ENCODE measurements at places on chromosomes 11 and 22. TPM values are rescaled to one million over a fixed set of nuclear protein-coding genes. Genes with fewer than 3 reads are reported as not detected.

DNA sequence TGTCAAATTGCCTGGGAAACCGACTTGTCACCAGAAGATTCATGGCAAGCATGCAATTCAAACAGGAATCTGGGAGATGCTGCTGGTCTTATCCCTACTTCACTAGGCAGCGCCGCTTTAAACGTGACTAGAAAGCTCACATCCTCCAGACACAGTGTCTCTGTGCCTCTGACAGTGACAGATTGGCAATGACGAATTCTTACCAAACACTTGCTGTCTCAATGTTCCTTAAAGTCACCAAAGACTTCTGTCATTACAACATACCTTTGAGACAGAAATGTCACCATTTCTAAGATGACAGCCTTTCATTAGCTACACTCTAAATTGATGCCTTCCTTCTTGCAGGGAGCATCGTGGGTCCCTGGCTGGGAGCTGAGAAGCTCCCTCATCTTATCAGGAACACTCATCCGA, 197.8 kb downstream of the CWF19L2 start:
- no peaks in the 10 kb centered on the region for H3K4me1 ChIP-seq
- no peak for DNase-seq
- H3K27me3 ChIP-seq = no peaks in the 10 kb centered on the region
- no peak overlapping the region for H3K4me3 ChIP-seq
- H3K36me3 ChIP-seq = no peaks in the 10 kb centered on the region

GRCh38 chr11:131391176-131391575, 20.8 kb downstream of the NTM start:
- DNase-seq = no peak
- H3K4me3 ChIP-seq = no peak overlapping the region
- H3K27me3 ChIP-seq = no peaks in the 10 kb centered on the region
- H3K4me1 ChIP-seq = no peaks in the 10 kb centered on the region
- H3K27ac ChIP-seq = no peak overlapping the region
- H3K36me3 ChIP-seq = no peaks in the 10 kb centered on the region

Gene RNF169
- 7.5 TPM for total RNA-seq

DNA sequence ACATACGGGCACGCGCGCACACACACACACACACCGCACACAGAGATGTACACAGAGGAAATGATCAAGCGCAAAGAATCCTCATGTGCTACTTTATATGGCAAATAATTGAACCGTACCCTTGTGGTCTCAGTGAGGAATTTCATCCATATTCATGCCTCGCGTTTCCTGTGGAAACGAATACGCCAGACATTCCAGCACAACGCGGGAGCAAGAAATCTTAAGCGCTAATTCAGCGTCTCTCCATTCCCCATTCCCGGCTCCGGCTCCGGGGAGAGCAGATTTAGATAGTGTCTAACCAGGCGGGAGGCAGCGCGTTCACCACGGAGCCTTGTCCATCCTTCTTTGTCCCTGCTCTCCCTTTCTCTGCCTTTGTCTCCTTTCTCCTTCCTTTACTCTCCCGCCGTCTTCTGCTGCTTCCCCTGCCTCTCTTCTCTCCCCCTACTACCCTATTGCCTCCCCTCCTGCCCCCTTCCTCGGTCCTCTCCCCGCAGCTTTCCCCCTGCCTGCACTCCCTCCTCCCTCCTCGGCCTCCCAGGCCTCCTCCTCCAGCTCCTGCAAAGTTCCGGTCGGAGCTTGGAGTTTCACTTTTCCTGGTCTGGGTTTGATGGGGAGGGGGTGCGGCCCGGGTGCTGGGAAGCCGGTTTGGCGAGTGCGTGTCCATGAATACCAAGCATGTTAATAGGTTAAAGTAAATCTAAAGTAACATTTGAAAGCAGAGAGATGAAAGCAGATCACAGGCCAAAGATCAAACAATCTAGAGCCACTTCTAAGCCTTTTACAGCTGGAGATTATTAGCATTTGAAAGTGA, 579.3 kb downstream of the BUD13 start:
- peak overlapping the region; percentile 21 for H3K4me3 ChIP-seq
- no peak for DNase-seq
- H3K27ac ChIP-seq = no peak overlapping the region
- H3K36me3 ChIP-seq = no peaks in the 10 kb centered on the region
- H3K27me3 ChIP-seq = no peaks in the 10 kb centered on the region
- H3K4me1 ChIP-seq = no peaks in the 10 kb centered on the region

Gene SLC22A12
- total RNA-seq = not detected

Gene FZD4
- total RNA-seq = 20.7 TPM

- DNase-seq = no peak
- no peaks in the 10 kb centered on the region for H3K27me3 ChIP-seq
- H3K4me3 ChIP-seq = no peak overlapping the region
- H3K4me1 ChIP-seq = no peaks in the 10 kb centered on the region
- H3K27ac ChIP-seq = no peak overlapping the region
Measured at GRCh38 chr11:129935723-129936122, 40.3 kb upstream of the NFRKB start.

GRCh38 chr22:49012712-49013395, 814.8 kb downstream of the BRD1 start:
- no peak for DNase-seq
- H3K27me3 ChIP-seq = no peaks in the 10 kb centered on the region
- H3K4me1 ChIP-seq = no peaks in the 10 kb centered on the region

GRCh38 chr11:31714840-31715239, 96.3 kb downstream of the PAX6 start:
- H3K4me3 ChIP-seq = no peak overlapping the region
- H3K36me3 ChIP-seq = no peaks in the 10 kb centered on the region
- H3K27ac ChIP-seq = no peak overlapping the region
- H3K27me3 ChIP-seq = no peaks in the 10 kb centered on the region

Gene PRG3
- not detected for total RNA-seq

DNA sequence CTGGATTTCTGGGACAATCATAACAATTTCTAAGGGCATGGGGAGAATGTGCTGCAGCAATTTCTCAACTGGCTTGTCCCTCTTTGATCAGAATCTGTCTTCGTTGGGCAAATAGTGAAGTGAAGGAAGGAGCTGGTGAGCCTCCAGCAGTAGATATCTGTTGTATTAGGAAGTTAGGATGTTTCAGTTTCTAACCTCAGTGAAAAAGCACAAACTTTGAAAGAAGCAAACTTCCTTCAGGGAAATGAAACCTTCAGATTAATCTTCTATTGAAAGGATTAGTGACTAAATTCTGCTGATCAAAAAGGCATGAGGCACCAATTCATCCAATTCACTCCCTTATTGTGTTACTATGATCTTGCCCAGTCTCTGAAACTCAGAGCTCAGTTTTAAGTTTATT, 24.3 kb downstream of the LMO2 start:
- DNase-seq = no peak
- no peaks in the 10 kb centered on the region for H3K36me3 ChIP-seq
- H3K4me1 ChIP-seq = peaks cover 16% of the 10 kb centered on the region
- no peak overlapping the region for H3K4me3 ChIP-seq
- no peak overlapping the region for H3K27ac ChIP-seq
- H3K27me3 ChIP-seq = peaks cover 7% of the 10 kb centered on the region

DNA sequence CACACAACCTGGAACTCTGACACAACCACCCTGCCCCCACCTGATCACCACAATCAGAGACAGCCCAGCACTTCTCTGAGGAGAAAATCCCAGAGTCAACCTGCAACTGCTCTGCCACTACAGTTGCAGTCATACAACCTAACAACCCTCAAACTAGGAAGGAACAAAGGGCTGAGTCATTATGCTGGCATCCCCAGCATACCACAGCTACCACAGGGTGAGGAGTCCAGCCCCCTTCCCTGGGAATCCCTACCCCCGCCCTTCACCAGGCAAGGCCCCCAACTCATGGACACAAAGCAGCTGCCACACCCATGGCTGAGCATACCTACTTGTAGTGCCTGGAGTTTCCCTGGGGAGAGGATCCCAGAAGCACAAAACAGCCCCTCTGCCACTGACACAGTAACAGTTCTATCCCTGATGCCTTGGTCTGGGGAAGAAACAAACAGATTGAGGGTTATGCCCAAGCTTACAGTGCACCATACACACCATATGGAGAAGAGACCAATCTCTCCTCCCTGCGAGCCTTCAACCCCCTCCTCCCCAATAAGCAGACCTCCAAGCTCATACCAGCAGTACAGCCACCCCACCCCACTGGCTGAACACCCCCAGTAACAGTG, 68.5 kb upstream of the C11orf58 start:
- no peak for DNase-seq
- H3K4me3 ChIP-seq = no peak overlapping the region
- no peak overlapping the region for H3K27ac ChIP-seq
- no peaks in the 10 kb centered on the region for H3K36me3 ChIP-seq

DNA sequence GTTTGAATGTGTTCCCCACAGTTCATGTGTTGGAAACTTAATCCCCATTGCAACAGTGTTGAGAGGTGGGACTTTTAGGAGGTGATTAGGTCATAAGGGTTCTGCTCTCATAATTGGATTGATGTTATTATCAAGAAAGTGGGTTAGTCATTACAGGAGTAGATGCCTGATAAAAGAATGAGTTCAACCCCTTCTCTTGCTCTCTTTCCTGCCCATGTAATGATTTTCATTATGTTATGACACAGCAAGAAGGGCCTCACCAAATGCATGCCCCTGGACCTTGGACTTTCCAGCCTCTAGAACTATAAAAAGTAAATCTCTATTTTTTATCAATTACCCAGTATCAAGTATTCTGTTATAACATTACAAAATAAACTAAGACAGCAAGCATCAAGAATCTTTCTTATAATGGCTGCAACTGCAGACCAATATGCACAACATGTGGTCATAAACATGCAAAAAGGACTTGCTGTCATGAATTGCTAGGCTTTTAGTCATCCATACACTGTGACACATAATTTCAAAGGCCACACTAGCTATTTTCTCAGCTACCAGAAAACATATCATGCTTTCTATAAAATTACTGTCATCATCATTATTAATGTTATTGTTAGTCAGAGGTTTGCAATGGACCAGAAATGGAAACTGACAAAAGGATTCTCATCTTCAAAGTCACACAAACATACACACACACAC, 99.9 kb upstream of the GUCY1A2 start:
- H3K4me3 ChIP-seq = no peak overlapping the region
- no peaks in the 10 kb centered on the region for H3K36me3 ChIP-seq
- no peak for DNase-seq

GRCh38 chr11:134452838-134453155, 40.8 kb upstream of the B3GAT1 start:
- no peak for DNase-seq
- H3K4me1 ChIP-seq = no peaks in the 10 kb centered on the region
- no peak overlapping the region for H3K27ac ChIP-seq
- no peaks in the 10 kb centered on the region for H3K27me3 ChIP-seq
- H3K36me3 ChIP-seq = no peaks in the 10 kb centered on the region
- H3K4me3 ChIP-seq = no peak overlapping the region

Gene LDHAL6A
- total RNA-seq = not detected

Data from adrenal gland (tissue), 19 donors.